ENCODE measurements at places on chromosomes 11 and 22.

DNA sequence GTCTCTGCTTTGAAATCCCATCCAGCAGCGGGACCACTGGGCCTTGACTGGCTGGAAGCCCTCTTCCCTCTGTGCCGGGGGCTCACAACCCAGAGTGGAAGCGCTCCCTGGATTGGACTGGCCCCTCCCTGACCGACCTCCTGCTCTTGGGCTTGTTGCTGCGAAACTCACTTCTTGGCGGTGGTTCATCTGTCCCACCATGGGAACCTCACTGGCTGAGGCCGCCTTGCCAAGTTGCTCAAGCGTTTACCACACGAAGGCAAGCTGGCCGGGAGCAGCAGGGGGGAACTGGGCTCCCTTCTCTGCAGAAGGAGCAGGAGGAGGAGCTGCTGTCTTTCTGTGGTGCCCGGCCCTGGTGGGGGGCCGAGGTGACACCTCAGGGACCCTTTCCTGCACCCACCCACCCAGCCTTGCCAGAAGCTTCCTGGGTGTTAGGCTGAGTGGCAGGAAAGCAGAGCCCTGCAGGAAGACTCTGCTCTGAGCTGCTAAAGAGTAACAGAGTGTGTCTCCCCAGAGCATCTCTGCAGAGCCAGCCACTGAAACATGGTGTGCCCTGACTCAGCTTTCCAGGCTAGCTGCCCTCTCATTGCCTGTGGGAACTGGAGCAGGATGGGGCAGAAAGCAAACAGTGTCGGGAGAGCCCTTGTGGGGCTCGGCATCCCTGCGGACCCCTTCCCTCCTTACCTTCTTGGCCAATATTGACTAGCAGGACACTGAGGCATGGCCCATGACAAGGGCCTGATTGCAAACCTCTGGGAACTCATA is 88.5 kb upstream of the ALX4 start:
- DNase-seq = no peak

DNA sequence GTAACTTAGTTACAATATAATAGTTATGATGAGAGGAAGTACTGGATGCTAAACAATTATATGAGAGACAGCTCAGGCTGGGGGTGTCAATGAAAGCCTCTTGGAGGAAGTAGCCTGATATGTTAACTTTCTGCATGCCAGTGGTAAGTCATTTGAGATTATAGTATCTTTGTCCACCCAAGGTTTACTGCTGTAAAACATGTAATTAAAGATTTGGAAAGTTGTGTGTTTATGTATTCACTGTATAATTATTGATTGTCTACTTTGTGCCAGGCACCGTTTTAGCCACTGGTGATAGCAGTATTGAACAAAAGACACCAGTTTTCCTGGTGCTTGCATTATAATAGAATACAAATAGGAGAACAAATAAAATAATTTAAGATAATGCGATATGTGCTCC is 624 bp upstream of the DNAJB7 start:
- DNase-seq = no peak

DNA sequence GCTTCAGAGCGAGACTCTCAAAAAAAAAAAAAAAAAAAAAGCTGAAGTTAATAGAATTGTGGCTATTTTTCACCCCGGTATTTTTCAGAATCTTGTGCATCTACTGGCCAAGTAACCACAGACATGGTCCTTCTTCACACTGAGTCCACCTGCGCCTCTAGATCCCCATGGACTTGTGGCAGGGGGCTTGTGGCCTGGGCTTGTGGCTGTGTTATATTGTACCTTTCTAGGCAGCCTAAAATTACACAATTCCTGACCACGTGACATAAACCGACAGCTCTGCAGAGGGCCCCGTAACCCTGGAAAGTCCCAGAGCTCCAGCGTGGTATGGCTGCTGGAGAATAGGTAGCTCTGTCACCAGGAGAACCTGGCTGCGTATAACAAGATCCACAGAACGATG is 10.9 kb upstream of the NAALADL1 start:
- no peak for DNase-seq

- DNase-seq = no peak
Observed at GRCh38 chr11:134118006-134118405, 49.1 kb downstream of the JAM3 start.

- no peak for DNase-seq
Observed at GRCh38 chr11:32386770-32387377, 48.5 kb downstream of the WT1 start.

DNA sequence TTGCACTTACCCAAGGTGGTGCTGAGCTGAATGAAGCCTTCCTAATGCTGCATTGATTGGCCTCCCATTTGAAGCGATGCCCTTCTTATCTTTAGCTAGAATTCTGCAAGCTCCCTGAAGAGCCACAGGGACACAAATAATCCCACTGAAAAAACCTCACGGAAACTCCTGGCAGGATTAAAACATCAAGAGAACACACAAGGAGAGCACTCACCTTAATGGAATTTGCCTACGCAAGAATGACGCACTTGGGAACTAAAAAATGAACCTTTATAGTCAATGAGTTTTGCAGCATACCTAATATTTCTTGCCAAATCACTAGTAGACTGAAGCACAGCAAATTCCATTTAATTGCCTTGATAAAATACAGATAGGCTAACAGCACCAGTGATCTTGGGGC is 232.8 kb upstream of the UBASH3B start:
- DNase-seq = no peak

Measured in activated CD8-positive, alpha-beta memory T cell treated with anti-CD3 and anti-CD28 coated beads for 48 hours (primary cell).